ENCODE measurements at places on chromosomes 5 and 9.
A peak's percentile ranks its signal among the peaks of the same experiment; 100 is the strongest.

- DNase-seq, result no peak
These were observed 13.6 kb downstream of the CKMT2 start for GRCh38 chr5:81246697-81247096.

- DNase-seq, result no peak
These were observed 91.9 kb downstream of the CEMIP2 start for GRCh38 chr9:71676460-71676859.

DNA sequence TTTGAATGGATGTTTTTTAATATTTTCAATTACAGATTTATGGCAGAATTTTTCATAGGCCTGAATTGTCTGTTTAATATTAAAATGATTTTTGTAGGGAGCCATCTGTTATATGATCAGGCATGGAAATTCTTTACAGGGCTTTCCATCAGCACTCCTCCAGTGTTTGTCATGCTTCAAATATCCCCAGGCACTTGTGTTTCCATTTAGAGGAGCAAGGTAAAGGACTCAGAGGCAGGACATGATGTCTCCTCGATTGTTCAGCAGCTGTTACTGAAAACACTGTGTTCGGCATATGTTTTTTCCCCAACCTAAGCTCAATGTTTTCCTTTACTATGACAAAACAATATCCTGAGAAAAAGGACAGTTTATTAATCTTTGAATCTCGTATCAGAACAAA, 172.3 kb upstream of the RFX3 start:
- no peak for DNase-seq

DNA sequence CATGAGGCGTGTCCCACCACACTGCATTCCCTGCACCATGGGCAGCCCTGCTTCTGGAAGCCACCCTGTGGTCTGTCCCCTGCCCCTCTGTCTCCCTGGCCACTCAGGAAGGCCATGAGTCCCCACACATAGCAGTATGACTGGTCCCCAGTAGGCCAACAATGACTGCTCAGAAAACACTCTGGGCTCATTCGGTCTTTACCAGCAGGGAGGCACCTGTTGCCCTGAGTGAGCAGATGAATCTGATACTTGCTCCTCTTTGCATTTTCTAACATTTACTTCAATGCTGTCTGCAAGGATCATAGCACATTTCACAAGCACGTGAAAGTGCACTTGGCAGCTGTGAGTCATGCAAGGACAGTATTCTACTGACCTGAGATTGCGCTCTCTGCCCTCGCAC, 365.4 kb upstream of the IRX1 start:
- no peak for DNase-seq

DNA sequence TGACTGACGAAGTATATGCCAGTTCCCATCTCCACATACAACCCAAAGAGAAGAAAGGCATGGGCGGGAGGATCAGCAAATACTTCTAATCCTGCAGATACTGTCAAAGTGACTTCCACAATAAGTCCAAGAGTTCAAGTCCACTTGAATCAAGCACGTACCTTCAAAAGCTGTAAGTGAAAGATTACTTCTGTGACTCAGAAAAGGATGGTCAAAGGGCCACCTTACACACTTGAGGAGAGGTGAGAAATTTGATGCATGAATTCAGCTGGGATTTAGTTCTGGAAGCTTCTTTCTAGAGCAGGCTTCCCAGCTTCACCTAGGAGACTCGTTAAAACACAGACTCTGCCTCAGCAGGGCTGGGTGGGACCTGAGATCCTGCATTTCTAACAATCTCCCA, 357.5 kb downstream of the GLIS3 start:
- no peak for DNase-seq

DNA sequence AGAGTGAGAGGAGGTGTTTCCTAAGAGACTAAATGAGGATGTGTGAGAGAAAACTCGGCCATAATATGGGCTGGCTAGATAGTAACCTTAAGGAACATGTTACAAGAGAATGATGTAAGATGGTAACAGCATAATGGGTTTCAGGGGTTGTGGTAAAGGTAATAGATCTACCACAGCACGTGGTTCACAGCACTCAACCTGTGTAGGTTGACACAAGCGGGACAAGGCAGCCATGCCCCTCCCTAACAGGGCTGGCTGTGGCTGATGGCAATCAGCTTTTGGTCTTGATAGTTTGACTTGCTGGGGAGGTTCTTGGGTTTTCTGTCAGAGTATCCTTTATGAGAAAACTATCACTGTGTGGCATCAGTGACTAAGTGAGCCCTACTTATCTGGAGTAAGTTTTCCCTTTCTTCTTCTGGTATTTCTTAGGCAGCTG, 138.6 kb downstream of the TRIO start:
- no peak for DNase-seq

- DNase-seq, result no peak
These were observed 98.2 kb downstream of the DPYSL3 start for GRCh38 chr5:147411359-147412319.

GRCh38 chr5:77775790-77776553, at the start of gene TBCA:
TSS of gene TBCA (minus strand) at chr5:77776339. CDS start at chr5:77776257, 82 bp downstream.
- peak; percentile 79 for DNase-seq

All from stimulated activated CD8-positive, alpha-beta memory T cell treated with anti-CD3 and anti-CD28 coated beads, Interleukin-7, amount 100 ng/mL, for 24 hours (primary cell).